Amniotic stem cell (primary cell): ENCODE measurements at places on chromosomes 7 and 10.

GRCh38 chr7:115679976-115680375, 350.6 kb downstream of the TFEC start:
- no peak for DNase-seq

- no peak for DNase-seq
These were observed 13.5 kb upstream of the RALA start for GRCh38 chr7:39609935-39610263.

GRCh38 chr7:126806614-126807013, 446.1 kb downstream of the GRM8 start:
- no peak for DNase-seq

GRCh38 chr7:1558841-1559625, 3.0 kb upstream of the TMEM184A start:
- DNase-seq = no peak

GRCh38 chr10:93206652-93207051, 133.0 kb downstream of the CYP26A1 start:
- DNase-seq = no peak

DNA sequence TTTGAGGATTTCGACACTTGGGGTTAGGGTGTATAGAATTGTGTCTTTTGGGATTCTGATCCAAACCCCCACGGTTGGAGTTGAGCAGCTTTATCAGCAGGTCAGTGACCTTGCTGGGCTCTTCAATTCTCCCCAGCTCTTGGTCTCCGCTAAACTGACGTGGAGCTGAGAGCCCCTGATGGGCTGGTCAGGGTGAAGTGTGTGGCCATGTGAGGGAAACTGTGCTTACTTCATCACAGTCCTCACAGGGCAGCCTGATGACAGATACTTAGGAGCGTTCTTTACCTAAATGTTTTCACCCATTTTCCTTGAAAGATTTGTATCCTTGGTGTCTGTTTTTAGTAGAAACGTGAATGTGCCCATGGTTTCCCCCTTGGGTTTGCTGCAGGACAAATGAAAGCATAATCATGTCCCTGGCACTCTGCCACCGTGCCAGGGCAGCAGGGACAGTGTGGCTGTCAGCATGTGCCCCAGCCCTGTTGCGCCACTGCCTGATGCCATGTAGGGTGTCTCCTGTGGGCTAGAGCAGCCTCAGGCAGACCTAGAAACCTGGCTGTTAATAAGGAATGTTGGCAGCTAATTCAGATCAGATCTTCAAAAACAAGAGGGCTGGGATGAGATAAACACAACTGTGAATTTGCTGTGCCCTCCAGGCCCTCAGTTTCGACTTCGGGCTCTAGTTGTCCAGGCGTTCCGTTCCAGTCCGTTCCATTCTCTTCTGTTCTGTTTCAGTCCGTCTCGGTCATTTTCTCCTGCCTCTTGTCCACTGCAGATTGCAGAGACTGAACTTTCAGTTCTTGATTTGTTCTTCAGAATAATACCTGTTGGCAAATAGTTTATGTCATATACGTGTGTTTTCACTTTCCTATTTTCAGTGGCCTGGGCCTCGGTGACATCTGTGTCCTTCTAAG, 96.8 kb downstream of the TRRAP start:
- DNase-seq = no peak

GRCh38 chr10:97648562-97649404, 8.3 kb downstream of the PI4K2A start:
- DNase-seq = peak; percentile 82

DNA sequence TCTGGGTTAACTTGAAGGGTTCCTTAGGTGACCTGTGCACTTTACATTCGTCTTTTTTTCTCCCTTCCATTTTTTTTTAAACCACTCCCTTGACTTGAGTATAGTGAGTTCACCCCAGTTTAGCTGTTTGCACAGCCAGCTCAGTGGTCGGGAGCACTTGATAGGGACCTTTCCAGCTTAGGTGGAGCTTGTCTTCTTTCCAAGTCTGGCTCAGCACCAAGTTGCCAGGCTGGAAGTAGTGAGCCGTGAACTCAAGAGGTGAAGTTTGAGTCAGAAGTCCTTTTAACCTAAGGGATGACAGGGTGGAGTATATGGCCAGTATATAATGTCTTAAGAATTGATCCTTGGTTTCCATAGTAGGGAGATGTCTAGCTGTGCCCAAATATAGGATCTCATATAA, 7.2 kb downstream of the DNAH11 start:
- DNase-seq = no peak

- DNase-seq = no peak
These were observed 163.2 kb upstream of the GPR26 start for GRCh38 chr10:123502983-123503382.

DNA sequence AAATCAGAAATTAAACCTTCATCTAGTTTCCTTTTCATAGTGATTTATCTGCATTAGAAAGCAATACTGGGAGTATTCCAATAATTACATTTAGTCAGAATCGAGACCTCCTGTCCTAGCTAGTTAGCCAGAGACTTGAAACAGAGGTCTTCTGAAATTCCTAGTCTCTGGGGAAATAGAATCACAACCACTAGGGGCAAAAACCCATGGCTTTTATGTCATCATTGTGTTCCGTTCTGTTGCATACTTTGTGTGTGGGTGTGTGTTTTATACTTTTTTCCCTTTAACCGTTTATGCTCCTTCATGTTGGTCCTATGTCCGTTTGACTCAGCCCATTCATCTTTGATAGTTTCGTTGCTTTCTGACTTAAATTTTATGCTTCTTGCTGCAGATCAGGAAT, 79.8 kb downstream of the RALA start:
- DNase-seq = no peak

DNA sequence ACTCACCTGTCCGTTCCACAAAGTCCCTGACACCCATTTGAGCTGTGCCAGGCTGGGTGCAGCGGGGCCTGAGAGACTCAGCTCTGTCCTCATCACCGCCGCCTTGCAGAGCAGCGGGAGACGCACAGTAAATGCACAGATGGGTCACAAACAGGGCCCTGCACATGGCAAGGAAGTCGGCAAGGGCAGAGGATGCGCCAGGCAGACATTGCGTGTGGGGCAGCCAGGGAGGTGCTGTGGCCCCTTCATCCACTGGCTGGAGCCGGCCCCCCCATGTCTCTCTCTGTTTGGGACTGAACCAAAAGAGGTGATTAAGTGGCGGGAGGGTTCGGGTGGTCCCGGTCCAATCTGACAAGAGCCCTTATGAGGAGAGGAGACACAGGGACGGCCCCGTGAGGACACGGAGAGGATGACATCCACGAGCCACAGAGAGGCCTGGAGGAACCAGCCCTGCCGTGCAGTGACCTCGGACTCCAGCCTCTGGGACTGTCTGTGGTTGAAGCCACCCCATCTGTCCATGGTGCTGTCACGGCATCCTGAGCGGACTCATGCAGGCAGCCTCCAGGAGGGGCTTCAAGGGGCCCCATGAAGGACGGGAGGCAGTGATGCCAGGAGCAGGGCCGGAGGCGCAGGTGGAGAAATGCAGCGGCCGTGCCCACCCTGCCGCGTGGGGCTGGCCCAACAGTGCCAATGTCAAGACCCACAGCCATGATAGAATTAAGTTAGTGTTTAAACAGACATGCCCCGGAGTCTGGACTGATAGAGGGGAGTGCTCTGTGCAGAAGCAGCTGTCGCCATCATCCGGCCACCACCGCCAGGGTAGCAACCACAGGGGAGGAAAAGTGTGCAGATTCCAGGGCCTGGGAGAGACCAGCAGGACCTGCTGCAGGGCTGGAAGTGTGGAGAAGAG, 28.4 kb upstream of the FOXL3 start:
- DNase-seq = no peak

DNA sequence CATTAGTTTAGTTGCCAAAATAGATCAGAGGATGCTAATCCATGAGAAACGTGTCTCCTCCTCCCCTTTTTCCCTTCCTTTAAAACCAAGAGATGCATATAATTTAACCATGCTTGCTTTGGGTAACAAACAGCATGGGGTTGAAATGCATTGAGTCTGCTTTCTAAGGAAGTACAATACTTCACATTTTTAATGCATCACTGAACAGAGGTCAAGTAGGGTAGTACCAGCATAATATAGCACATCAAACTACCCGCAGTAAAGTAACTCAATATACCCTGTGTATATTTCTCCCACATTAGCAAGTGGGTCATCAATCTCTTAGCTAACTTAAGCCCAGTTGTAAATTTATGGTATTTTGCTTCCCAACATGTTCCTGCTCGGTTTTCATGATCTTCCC, 239.3 kb upstream of the SEMA3C start:
- no peak for DNase-seq

- no peak for DNase-seq
These were observed 99.6 kb downstream of the NPSR1 start for GRCh38 chr7:34757570-34758110.

DNA sequence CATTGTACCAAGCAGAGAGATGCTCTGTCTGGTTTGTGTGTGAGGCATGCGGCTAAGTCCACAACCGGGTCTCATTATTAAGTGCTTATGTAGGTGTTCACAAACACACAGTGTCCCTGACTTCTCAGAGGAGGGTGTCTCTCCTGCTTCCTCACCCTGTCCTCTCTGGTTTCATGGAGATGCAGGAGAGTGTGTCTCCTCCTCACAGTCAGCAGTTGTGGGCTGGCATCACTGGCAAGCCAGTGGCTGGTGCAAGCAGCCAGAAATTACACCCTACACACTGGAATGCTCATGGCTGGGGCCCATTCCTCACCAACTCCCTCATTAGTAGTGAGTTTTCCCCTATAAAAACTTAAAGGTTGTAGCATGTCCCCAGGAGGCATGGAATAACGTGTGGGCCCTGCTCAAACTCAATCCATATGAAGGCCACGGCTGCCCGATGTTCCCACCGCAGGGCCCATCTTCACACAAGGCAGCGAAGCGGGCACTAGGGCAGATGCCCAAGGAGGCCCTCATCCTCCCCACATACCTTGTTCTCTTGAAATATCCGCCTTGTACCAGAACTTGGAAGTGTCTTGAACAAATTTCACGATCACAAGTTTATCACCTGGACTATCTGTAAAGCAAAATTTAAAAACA, 280.1 kb downstream of the TNS3 start:
- DNase-seq = no peak

DNA sequence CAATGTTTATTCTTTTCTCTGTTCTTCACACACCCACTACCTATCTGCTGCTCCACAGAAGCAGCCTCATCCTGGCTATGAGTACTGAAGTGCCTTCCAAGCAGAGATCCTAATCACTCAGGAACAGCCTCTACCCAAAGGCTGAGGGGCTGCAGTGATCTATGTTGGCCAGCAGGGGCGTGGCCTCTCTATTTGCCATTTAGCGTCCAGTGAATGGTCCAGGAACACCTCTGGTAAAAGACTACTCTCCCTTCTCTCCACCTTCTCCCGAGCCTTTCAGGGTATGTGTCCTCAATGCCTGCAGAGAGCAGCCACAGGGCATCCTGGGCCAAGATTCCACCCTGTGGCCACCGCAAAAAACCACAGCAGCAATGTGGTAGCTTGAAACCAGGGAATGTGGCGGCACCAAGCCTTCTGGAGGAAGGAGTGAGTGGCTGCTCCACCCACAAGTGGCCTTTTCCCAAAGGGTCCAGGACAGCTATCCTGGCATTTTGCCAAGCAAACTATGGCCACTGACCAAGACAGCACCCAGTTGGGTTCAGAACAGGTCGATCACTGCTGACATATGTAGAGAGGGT, 70.9 kb downstream of the SYPL1 start:
- DNase-seq = no peak

DNA sequence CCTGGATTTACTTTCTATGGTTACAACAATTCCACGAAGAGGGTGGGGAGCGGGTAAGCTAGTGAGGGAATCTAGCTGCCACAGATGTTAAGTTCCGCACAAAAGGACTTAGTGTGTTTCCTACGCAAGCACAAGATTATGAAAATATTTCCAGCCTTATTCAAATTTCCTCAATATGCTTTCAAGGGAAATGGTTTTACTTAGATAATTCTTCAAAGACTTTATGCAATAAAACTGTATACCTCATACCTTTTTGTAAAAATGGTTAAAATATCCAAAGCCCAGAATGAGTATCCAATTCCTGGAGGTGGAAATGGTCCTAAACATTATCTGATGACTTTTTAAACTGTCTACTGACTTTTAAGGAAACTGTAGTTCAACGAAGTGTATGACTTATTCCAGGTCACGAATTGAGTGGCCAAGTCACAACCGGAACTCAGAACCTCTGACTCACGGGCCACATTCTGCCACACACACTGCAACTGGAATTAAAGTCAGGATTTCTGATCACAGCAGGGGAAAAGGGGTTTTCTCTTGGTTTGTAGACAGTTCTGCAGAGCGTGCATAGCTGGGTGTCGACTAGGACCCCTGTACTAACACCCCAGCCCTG, 20.2 kb upstream of the INSIG1 start:
- no peak for DNase-seq

DNA sequence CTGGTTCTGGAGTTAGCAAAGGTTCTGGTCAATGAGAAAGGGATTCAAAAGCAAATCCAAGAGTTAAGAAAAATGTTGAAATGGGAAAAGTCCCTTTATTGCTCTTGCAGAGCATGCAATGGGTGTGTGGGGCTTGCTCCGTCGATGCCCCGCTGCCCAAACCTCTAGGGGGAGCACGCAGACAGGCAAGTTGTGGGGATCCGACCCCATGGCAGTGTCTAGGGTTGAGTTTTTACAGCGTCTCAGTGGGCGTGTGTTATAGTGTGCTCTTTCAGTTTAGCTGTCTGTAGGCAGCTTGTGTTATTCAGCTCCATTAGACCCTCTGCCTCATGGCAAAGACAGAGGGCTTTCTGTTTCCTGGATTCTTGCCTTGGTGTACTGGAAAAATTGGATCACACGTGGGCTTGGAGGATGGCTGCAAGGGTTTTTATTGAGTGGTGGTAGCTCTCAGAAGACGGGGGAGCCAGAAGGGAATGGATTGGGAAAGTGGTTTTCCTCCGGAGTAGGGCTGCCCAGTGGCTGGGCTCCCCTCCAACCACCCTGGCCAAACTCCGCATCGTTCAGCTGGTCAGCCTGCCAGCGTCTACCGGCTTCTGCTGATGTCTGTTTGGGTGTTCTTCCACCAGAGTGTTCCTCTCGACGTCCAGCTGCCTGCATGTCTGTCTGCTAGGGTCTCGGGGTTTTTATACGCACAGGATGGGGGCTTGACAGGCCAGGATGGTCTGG, 102.3 kb upstream of the PLXDC2 start:
- no peak for DNase-seq

DNA sequence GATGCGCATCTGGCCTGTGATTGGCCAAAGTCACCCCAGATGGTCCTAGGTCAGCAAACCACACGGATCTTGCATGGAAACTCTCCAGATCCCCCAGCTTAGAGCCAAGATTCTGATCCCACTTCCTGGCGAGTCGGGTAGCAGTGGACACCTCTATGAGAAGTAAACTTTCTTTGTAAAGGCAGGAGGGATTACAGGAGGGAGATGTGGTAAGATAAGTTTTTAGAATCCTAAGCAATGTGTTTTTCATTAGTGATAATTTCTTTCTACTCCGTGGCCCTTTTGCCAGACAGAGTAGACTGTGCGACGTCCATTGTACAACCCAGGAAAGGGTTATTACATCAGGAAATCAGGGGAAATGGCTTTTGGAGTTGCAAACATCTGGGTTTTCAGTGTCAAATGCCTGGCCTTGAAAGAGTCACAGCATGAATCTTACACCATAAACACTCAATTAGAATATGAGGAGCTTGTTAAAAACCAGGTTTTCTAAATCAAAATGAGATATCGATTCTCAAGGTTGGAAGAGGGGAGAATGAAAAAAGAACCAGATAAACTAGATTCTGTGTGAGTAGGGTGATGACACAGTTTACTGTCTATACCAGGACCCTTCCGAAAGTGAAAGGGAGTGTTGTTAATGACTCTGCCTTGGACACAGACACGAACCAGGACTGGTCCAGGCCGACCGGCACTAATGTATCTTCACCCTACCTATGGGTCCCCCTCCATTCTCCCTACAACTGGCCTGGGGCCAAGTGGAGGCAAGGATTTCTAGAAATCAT, 61.9 kb upstream of the WAC start:
- no peak for DNase-seq

- no peak for DNase-seq
These were observed 287.4 kb upstream of the ZMIZ1 start for GRCh38 chr10:78781251-78781913.

GRCh38 chr7:82615527-82615926, 171.9 kb upstream of the CACNA2D1 start:
- no peak for DNase-seq
